ENCODE measurements at places on chromosomes 7 and 10.

GRCh38 chr7:148912758-148913541, 28.9 kb upstream of the EZH2 start:
- no peak for DNase-seq

GRCh38 chr10:47325303-47326291, 3.3 kb downstream of the GDF2 start:
- no peak for DNase-seq

DNA sequence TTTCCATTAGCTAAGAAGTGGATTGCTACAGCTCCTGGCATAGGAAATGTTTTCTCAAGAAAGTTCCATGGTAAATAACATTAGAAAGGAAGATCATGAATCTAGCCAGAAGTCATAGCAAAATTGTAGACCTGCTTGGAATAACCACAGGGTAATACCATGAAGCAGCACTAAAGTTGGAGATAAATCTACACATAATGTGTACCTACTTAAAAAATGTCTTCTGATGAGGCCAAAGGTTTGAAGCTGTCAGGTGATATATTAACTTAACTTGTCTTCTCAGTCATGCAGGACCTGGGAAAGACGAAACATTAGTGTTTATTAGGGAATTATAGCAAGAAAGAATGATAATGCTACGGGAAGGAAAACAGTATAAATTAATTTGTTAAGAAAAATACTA, 6.3 kb downstream of the CISD1 start:
- no peak for DNase-seq

DNA sequence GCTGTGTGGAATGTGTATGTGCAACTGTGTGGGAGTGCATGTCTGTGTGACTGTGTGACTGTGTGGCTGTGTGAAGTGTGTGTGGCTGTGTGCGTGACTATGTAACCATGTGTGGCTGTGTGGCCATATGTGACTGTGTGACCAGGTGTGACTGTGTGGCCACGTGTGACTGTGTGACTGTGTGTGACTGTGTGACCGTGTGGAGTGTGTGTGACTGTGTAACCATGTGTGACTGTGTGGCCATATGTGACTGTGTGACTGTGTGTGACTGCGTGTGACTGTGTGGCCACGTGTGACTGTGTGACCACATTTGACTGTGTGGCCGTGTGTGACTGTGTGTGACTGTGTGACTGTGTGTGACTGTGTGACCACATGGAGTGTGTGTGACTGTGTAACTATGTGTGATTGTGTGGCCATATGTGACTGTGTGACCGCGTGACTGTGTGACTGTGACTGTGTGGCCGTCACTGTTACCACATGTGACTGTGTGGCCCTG, 502.9 kb downstream of the DNAJB6 start:
- DNase-seq: no peak

DNA sequence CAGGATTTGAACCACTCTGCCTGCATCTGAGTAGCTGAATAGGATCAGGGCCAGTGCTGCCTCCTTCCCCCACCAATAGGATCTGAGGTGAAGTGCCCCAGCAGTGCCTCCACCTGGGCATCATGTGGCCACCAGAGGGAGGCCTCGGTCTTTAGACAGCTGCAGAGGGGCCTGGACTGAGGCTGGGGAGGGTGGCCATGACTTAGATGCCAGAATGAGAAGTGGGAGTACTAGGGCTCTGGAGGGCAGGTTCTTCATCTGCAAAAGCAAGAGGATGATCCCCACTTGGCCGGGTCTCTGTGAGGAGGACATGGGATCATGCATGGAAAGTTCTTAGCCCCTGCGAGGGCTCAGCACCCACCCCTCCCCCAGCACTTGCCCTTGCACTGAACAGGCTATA, 56.9 kb downstream of the NEUROG3 start:
- DNase-seq: no peak

- no peak for DNase-seq
These were observed 77.9 kb upstream of the SAMD8 start for GRCh38 chr10:75033399-75034130.

GRCh38 chr10:48322017-48322416, 15.5 kb downstream of the MAPK8 start:
- DNase-seq: no peak

DNA sequence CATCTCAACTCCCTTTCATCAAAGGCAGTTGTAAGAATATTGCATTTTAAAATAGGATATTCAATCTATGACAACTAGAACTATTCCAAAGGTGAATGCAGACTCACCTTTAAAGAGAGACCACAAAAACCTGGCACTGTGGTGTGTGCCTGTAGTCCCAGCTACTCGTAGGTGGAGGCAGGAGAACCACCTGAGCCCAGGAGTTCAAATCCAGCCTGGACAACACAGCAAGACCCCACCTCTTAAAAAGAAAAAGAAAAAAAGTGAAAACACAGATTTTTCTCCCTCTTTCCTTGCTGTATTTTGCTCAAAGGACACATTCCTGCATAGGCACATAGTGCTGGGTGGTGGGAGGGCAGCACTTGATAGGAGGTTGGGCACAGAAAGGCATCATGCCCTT, 739 bp upstream of the ALDH18A1 start:
- no peak for DNase-seq

GRCh38 chr10:91032611-91033206, 111.8 kb upstream of the ANKRD1 start:
- no peak for DNase-seq

Data from left ventricle myocardium superior (tissue), 1 donor.